T-helper 2 cell (primary cell): ENCODE measurements at places on chromosomes 3 and 15.
A peak's percentile ranks its signal among the peaks of the same experiment; 100 is the strongest.

GRCh38 chr15:93028111-93028631 lies 60.8 kb downstream of the RGMA start:
- DNase-seq = no peak

DNA sequence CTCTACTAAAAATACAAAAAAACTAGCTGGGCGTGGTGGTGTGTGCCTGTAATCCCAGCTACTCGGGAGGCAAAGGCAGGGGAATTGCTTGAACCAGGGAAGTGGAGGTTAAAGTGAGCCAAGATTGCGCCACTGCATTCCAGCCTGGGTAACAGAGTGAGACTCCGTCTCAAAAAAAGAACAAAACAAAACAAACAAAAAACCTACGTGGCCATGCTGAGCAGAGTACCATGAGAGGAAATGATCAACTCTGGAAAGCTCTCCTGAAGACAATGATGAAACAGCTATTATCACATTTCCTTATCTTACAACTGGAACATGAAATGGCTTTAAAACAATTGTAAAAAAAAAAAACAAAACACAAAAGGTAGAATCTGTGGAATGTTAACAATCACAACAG lies 75.2 kb downstream of the CHSY1 start:
- DNase-seq = no peak

GRCh38 chr3:194890091-194890490 lies 204.4 kb downstream of the FAM43A start:
- no peak for DNase-seq

- DNase-seq = no peak
These were observed 23.4 kb downstream of the CHRNA7 start for GRCh38 chr15:32053719-32054118.

DNA sequence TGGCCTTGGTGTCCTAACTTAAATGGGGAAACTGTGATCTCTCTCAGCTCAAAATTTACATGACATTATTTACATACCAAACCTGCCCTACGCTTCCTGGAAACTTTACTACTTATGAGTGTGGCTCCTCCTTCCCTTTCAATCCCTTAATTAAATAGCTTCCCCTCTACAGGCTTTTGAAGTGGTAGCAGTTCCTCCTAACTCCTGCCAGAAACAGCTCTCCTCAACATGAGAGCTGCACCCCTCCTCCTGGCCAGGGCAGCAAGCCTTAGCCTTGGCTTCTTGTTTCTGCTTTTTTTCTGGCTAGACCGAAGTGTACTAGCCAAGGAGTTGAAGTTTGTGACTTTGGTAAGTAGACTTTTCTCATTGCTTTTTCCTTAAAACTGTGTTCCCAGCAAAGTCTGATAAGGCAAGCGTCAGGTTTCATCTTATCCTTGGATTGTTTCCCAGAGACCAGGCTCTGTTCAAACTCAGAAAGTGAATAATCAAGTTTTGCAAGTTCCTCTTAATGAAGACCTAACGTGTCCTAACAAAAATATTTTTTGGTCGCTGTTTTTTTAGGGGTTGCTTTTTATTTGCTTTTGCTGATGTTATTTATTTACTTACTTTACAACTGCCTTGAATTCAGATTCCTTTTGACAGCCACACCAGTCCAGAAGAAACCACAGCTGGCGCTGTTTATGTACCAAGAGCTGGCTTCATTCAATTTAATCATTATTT lies at the start of gene ACP3:
Gene ACP3, plus strand, starts transcription at position 179 of the 720 bp plus-strand sequence. Its CDS starts 50 bp downstream, at position 229.
- DNase-seq = no peak

DNA sequence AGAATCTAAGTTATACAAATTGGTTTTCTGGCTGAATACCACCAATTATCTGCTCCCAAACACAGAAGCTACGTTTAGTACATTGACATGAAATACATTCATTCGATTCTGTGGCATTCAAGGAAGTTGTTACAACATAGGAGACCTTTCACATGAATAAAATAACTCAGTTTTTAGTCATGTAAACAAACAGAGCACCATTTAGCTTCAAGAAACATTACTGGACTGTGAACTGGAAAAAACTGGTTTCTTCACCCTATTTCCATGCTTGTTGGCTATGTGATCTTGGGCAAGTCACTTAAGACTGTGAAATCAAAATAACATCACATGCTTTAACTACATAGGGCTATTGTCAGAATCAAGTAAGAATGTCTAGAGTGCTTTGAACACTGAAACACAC lies 46.2 kb downstream of the NRG4 start:
- no peak for DNase-seq

GRCh38 chr3:153439780-153440179 lies 277.8 kb downstream of the RAP2B start:
- no peak for DNase-seq

DNA sequence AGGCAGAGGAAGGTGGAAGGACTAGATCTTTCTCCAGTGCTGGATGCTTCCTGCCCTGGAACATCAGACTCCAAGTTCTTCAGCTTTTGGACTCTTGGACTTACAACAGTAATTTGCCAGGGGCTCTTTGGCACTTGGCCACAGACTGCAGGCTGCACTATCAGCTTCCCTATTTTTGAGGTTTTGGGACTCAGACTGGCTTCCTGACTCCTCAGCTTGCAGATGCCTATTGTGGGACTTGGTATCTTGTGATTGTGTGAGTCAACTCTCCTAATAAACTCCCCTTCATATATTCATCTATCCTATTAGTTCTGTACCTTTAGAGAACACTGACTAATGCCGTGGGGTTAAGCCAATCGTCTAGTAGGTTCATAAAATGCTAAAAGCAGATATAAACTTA lies 8.8 kb upstream of the B3GNT5 start:
- no peak for DNase-seq

- peak; percentile 14 for DNase-seq
These were observed 1.9 kb downstream of the EHD4 start for GRCh38 chr15:41970456-41970855.

DNA sequence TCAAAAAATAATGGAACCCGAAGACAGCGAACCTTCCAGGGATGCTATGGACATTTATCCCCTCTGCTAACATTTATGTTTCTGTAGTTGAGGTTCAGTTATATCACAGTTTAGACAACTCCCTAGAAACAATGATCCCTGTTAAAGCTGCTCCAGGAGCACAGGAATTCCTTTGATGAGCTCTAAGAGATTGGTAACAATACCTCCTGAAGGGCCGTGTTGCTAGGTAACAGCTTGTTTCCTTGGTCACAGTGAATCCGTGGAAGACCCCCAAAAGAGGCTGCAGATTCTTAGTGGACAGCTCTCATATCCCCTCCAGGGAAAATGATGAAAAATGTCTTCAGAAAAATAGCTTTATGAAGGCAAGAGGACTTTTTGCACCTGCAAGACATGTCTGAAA lies 160.2 kb downstream of the SERPINI1 start:
- DNase-seq = no peak

GRCh38 chr3:178415384-178415783 lies 120.9 kb upstream of the KCNMB2 start:
- no peak for DNase-seq

- peak; percentile 83 for DNase-seq
These were observed at the start of gene DMXL2 for GRCh38 chr15:51622604-51623370. TSS of gene DMXL2 (minus strand) at chr15:51622771. CDS start at chr15:51622545, 226 bp downstream.
